ENCODE measurements at places on chromosomes 16 and 17.
A peak's percentile ranks its signal among the peaks of the same experiment; 100 is the strongest.

- DNase-seq = no peak
Measured at GRCh38 chr16:8850279-8850885, 18.4 kb downstream of the CARHSP1 start.

GRCh38 chr17:45052052-45052772, 780 bp upstream of the DCAKD start:
- peak; percentile 64 for DNase-seq

GRCh38 chr17:3935140-3935542, 18.9 kb upstream of the P2RX1 start:
- no peak for DNase-seq

DNA sequence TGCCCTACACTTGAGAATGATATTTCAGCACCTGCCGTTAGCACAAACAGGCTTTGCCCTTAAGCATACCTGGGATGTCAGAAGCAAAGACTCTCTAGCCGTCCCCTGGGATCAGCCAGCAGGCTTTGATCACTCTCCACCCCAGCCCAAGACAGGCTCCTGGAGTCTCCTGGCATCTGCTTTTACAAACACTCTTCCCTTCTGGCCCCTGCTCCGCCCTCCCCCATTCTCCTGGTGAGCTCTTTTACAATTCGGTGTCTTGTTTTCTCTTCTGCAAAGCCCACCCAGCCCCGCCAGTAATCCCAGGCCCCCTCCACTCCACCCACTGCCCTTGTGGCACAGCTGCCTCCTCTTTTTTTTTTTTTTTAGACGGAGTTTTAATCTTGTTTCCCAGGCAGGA, 50.4 kb downstream of the KATNIP start:
- DNase-seq = no peak

DNA sequence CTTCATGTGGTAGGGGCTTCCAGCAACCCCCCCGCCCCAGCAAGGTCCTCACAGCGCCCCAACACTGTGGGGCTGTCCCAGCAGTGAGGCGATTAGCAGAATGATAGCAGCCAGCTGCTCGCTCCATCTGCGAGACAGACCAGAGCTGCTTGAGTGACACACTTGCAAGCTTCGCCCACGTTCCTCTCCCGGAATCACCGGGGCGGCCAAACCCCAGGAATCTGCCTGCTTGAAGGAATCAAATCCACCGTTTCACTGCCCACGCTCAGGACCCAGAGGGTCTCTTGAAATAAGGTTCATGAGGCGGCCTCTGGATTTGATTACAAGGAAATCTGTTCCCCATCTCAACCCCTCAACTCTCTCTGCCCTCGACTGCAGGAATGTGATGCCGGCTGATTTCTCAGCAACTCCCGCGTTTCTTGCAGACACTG, 356.0 kb downstream of the C16orf95 start:
- no peak for DNase-seq

DNA sequence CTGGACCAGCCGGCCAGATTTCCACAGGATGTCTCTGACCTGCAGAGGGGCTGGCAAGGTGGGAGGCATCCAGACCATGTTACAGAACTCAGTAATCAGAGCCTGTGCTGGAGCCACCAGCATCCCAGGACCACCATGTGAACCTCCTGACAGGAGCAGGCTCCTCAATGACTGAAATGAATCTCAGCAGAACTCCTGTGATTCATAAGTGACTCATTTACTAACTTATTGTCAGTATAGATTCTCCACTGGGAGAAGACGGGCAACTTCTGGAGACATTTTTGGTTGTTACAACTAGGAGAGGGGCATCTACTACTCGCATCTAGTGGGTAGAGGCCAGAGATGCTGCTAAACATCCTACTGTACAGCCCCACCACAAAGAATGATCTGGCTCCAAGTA, 3.1 kb upstream of the WWOX start:
- no peak for DNase-seq

GRCh38 chr16:106623-107324, 28.7 kb downstream of the MPG start:
- peak; percentile 10 for DNase-seq

DNA sequence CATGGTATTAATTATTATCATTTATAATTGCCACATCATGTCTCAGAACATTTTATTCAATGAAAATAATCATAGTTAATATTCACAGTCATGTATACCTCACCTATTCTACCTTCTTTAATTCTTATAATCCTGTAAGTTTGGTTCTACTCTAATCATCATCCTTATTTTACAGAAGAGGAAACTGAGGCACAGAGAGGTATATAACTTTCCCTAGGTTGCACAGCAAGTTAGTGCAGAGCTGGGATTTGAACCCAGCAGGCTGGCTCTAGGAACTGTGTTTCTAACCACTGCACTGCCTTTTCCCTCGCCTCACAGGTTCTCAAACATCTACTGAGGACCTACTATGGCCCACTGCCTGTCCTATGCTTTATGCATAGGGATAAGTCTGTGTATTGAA, 32.7 kb downstream of the WSB1 start:
- no peak for DNase-seq

GRCh38 chr17:39548494-39549225, 59.1 kb downstream of the NEUROD2 start:
- DNase-seq = no peak

- no peak for DNase-seq
Measured at GRCh38 chr17:60817192-60817591, 139.5 kb downstream of the BCAS3 start.

- no peak for DNase-seq
Measured at GRCh38 chr16:9800186-9800738, 382.0 kb downstream of the GRIN2A start.

DNA sequence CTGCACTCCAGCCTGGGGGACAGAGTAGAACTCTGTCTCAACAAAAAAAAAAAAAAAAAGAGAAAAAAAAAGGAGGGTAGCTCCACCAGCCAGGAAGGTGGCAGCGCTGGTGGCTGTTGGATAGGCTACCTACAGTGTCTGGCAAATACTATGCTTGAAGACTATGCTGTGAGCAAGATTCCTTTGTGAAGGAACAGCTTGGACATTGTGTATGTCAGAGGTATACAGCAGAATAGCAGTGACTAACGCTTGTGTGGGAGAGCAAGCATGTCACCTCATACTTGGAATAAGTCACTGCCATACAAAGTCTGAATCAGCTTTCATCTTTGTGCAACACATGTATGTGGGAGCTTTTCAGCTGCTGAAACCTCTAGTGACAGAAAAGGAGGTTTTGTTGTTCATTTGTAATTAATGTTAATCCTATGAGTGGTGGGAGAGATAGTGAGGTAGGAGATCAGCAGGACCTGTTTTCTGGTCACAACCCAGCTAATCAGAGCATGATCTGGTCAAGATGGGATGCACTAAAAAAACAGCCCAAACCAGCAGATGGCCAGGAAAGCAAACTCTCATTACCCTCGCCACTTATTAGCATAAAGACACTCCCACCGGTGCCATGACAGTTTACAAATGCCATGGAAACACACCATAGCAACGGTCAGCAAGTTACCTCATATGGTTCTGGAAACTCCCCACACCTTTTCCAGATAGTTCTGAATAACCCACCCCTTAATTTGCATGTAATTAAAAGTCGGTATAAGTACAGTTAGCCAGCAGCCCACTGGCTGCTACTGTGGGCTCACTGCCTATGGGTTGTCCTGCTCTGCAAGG, 6.8 kb upstream of the ITGAD start:
- peak; percentile 37 for DNase-seq

GRCh38 chr16:85555719-85556455, 57.2 kb upstream of the GSE1 start:
- DNase-seq = no peak

DNA sequence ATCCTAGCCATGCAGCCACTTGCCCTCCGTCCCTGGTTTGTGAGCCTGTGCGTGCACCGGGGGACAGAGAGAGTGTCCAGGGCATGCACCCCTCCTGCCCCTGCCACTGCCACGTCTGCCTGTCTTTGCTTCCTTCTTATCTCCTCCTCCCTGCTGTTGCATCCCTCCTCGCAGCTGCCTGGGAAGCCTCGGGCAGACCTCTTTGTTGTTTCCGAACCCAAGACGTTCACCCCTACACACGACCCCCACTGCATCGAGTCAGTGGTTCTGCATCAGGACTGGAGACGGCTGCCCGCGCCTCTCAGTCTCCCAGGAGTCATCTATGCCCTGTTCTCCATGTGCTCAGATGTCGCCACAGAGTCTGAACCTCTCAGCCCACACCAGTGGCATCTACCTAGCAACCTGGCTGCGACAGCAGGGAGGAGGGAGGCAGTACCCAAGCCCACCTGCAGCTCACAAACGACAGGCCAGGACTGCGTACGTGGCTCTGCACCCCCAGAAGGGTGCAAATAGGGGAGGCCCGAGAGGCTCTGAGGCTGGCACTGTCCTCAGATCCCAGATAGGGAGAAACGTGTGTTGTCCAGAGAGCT, 5.2 kb downstream of the TIMP2 start:
- no peak for DNase-seq

GRCh38 chr16:51615141-51615540, 464.1 kb upstream of the SALL1 start:
- peak; percentile 86 for DNase-seq

GRCh38 chr17:75910699-75911098, 6.0 kb upstream of the MRPL38 start:
- DNase-seq = peak; percentile 47

DNA sequence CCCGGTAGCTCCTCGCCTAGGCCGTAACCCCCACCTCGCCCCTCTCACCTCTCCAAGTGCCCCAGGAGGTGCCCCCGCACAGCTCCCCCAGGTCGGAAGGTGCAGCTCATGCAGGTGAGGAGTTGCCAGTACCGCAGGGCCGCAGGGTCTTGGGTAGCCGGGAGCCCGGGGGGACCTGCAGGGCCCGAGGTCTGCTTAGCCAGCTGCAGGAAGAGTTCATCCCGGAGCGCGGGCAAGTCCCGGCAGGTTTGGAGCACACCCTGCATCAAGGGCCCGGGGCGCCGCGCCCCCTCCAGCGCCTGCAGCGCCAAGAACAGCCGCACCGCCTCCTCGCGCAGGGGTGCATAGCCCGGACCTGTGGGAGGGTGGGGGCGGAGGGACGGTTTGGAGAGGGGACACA, 4.8 kb downstream of the PLEKHH3 start:
- DNase-seq = no peak

GRCh38 chr17:47946929-47947397, 5.6 kb downstream of the PNPO start:
- peak; percentile 86 for DNase-seq

DNA sequence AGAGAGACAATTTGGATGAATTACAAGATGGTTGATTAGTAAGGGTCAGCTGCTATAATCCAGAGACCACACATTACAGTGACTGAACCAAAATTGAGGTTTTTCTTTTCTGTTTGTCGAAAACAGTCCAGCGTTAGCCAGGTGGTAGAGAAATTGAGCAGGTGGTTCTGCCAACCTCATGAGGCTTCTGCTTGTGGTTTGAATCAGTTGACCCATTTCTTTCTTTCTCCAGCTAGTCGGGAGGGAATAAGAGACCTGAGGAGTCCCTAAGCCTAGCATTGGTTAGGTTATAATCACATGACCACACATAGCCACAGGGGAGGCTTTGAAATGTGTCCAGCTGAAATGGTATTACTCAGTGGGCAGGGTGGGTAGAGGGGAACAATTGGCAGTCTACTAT, 504.6 kb downstream of the HS3ST4 start:
- DNase-seq = no peak

DNA sequence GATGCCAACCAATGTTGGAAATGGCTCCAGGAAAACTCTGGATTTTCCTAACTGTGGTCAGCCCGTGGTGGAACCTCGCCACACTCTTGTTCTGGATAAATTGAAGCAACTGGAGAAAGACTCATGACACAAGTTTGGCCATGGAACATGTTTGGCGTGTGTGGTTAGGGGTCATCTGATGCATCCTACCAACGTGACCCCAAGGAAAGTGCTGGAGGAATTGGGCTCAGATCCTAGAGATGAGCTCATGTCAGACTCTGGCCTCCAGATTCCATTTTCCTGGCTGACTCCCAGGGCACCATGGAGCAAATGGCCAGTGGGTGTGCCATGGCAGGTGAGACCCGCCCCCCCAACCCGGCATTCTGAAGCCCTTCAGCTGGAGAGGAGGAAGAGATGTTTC, 58.5 kb downstream of the CACNG5 start:
- DNase-seq = no peak

DNA sequence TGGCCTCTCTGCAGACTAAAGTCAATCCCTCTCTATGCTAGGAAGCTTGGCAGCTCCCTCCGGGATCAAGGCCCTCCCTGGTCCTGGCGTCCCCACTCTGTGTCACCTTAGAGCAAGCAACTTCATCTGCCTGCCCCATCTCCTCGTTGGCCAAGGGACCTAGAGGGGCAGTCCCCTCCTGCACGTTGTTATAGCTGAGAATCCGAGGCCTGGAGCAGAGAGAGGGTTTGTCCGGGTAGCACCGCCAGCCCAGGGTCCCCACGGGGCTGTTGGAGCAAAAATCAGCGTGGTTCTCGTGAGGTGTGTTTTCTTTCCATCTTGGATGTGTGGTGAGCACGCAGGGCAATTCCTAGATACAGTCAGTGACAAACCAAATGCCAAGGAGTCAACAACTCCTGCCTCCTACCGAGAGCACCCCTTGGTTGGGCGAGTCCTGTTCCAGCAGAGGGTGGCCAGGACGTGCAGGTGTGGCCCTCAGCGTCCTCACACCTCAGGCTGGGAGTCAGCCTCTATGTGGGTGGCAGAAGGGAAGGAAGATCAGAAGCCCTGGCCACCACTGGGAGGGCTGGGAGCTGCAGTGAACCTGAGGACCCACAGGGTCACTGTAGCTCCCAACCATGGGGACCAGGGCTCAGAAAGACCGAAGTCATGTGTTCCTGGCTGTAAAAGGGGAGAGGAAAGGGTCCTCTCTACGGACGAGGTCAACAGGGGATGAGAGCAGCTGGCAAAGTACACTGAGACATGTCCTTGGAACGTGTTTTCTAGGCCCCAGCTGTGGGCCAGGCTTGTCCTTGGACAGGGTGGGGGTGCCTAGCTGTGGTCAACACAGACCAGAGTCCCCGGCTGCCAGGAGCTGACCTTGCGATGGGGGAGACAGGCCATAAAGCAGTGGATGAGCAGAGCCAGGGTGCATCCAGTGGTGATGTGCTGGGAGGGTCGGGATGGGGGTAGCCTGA, 85.6 kb upstream of the CIBAR2 start:
- DNase-seq = no peak

- peak; percentile 80 for DNase-seq
Measured at GRCh38 chr17:62671553-62671952, 44.1 kb downstream of the MRC2 start.

- DNase-seq = no peak
Measured at GRCh38 chr17:36185416-36185815, 9.0 kb upstream of the TBC1D3B start.

DNA sequence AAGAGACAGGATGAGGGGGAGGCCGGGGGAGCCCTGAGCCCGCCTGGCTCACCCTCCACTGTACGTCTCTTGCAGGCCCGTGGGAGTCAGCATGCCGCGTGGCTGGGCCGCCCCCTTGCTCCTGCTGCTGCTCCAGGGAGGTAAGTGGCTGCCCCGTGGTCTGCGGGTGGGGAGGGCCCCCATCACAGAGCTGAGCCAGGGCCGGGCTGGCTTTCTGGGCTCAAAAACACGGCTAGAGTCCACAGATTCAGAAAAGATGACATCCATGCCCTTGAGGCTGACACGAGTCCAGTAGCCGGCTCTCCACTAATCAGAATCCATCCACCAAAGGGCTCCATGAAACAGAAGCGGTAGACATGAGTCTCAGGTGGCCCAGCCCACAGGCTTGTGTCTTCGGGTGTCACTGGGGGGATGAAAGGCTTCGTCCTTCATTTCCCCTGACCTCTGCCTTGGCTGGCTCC, 28.0 kb downstream of the IL21R start:
- DNase-seq = no peak

- DNase-seq = peak; percentile 51
Measured at GRCh38 chr17:55295411-55296170, 30.8 kb downstream of the HLF start.

- no peak for DNase-seq
Measured at GRCh38 chr17:5373112-5373511, 46.4 kb downstream of the NUP88 start.

All from NCI-H774 (cell line).